ENCODE measurements at places on chromosomes 5 and 9. TPM values are rescaled to one million over a fixed set of nuclear protein-coding genes. Genes with fewer than 3 reads are reported as not detected.

CD180 gene
- 0.36 TPM for total RNA-seq

ECM2 gene
- 3.0 TPM for total RNA-seq

- DNase-seq: no peak
Observed at GRCh38 chr5:170361116-170361515, 28.1 kb downstream of the KCNMB1 start.

DNA sequence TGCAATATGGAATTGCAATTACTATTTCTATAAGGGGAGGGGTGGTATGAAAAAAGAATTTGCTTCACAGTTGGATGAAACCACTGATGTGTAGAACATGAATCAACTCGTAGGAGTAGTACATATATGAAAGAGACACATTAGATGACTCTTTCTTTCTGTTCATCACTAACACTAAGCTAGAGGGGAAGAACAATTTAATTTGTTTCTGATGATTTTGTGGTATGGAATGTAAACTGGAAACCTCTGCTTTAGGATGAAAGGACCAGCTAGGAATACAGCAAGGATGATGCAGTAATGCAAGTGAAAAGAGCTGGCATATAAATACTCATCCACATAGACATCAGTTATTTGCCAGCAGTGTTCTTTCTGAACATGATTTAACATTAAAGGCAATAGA, 113.4 kb downstream of the PAPPA start:
- no peak for DNase-seq

DNA sequence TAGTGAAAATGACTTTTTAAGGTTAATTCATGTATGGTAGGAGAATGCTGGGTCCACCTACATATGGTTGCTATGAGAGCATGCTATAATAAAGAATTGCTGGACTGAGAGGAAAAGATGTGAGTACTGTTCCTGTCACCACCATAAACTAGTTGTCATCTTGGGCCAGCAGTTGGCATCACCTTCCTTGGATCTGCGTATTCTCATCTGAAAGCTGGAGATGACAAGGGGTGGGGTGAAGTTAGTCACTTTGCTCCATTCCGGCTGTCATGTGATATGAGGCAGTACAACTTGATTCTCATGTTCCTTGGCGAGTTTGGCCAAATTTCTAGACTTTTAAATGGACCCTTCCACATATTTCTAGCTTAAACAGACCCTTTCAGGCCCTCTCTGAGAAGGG, 33.3 kb downstream of the PIP5K1B start:
- no peak for DNase-seq

GRCh38 chr9:70557661-70558369, 143.4 kb upstream of the KLF9 start:
- no peak for DNase-seq

- DNase-seq: no peak
Observed at GRCh38 chr5:135127439-135128240, 93.6 kb upstream of the PITX1 start.

DNA sequence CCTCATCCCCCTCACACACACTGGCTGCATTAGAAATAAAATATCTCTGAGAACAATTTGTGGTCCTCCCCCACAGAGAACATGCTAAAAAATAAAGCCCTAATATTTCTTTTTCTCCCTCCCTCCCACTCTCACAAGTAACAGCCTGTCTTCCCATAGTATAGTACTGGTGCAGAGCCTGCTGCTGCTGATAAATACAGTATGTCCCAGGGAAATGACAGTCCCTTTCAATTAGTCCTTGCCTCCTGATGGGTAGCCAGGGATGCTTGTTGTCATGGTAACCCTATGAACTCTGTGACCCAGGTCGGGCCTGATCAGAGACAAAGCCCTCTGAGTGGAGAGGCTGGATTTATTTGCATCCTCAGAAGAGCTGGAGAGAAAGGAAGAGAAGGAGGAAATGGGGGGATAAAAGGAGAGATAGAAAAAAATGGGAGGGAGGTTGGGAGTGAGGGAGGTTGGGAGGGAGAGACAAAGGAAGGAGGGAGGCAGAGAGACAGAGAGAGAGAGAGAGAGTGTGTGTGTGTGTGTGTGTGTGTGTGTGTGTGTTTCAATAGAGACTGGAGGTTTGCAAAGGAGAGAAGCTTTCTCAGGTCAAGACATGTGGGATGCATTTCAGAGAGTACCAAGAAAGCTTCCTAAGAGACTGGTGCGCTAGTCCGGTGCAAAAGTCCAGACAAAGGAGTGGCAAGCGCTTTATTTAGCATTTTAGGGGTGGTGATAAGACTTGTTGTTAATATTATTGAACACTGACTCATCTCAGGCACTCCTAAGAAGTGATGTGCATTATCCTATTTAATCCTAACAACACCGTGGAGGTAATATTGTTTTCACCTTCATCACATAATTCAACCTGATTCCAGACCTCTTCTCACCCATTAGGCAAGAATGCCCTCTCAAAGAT, 260.8 kb downstream of the FAM114A2 start:
- DNase-seq: no peak
